ENCODE measurements at places on chromosomes 3 and 15. TPM values are rescaled to one million over a fixed set of nuclear protein-coding genes. Genes with fewer than 3 reads are reported as not detected.

GRCh38 chr3:195809796-195810454, 1.8 kb downstream of the MUC4 start:
- DNase-seq, result no peak

The BOC gene
- total RNA-seq, result 12.8 TPM

The CD200 gene
- 1.4 TPM for total RNA-seq

The MESP2 gene
- 0.19 TPM for total RNA-seq

The GRAMD2A gene
- not detected for total RNA-seq

DNA sequence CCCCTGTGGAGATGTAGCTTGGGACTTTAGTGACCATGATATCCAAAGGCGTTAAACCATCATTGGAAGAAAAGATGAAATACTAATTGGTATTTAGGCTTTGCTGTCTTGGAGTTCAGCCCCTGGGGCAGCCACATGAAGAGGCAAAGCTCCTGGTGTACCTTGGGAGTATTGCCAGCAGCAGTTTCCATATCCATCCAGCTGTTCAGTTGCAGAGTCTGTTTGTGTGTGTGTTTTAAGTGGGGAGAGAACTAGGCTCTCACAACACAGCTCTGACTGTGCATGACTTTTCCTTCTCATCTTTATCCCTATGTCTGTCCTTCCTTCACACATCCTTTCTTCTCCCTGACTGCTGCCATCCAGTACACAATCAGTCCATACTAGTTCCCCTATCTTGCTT, 98.9 kb downstream of the CDIN1 start:
- no peak for DNase-seq

DNA sequence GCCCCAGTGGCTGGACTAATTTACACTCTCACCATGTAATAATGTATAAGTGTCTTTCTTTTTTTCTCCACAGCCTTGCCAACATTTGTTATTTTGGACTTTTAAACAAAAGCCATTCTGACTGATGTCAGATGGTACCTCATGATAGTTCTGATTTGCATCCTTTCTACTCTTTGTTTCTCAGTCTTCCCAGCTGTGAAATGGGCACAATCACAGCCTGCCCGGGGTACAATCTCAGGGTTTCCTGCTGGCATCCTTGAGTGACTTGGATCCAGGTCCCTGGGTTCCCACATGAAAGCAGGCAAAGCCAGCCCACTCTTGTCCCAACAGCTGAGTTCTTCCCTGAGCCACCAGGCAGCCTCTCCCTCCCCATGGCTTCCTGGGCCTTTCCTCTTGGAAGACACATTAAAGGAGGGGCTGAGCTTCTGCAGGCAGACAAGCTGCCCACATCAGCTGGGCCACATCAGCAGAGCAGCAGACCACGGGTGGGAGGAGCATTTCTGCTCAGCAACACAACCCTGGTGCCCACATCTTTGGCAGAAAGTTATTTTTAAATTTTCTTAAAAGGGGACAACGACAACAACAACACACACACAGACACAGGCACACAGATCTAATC, 82.0 kb downstream of the MYLK start:
- no peak for DNase-seq

GRCh38 chr15:83977992-83978391, 257.6 kb upstream of the GOLGA6L4 start:
- no peak for DNase-seq

DNA sequence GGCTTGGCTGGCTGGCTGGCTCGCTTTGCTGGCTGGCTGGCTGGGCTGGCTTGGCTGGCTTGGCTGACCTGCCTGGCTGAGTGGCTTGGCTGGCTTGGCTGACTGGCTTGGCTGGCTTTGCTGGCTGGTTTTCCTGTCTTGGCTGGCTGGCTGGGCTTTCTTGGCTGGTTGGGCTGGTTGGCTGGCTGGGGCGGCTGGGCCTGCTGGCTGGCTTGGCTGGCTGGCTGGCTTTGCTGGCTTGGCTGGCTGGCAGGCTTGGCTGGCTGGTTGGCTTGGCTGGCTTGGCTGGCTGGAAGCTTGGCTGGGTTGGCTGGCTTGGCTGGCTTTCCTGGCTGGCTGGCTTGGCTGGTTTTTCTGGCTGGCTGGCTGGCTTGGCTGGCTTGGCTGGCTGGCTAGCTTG, 435.6 kb downstream of the GOLGA6L6 start:
- peak; percentile 76 for DNase-seq

The ACAD11 gene
- 26.2 TPM for total RNA-seq

The ACSBG1 gene
- total RNA-seq, result not detected

GRCh38 chr3:3194861-3195260, 15.4 kb upstream of the CRBN start:
- DNase-seq, result no peak

- peak; percentile 78 for DNase-seq
Observed at GRCh38 chr15:23687143-23687470, at the start of gene NDN. NDN (minus strand) TSS chr15:23687305; CDS start chr15:23687217, 88 bp downstream.

DNA sequence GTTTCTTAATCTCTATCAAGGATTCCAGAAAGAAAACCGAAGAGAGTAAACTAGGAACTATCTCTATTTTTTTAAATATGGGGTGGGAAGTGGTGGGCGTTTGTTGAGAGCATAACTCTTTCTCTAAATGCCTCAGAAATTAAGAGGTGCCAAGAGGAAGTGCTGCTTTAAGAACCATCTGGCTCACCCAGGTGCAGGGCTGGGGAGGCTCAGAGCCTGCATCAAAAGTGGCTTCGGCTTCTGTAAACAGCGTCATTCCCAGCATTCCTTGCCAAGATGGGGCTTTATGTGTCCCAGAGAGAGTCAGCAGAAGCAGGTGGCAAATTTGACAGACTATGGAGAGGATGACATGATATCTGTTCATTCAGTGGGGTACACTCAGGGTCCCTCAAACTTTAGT, 123.3 kb upstream of the BFSP2 start:
- DNase-seq, result no peak

GRCh38 chr3:194092881-194093301, 43.1 kb upstream of the HES1 start:
- no peak for DNase-seq

The INO80 gene
- 13.3 TPM for total RNA-seq

DNA sequence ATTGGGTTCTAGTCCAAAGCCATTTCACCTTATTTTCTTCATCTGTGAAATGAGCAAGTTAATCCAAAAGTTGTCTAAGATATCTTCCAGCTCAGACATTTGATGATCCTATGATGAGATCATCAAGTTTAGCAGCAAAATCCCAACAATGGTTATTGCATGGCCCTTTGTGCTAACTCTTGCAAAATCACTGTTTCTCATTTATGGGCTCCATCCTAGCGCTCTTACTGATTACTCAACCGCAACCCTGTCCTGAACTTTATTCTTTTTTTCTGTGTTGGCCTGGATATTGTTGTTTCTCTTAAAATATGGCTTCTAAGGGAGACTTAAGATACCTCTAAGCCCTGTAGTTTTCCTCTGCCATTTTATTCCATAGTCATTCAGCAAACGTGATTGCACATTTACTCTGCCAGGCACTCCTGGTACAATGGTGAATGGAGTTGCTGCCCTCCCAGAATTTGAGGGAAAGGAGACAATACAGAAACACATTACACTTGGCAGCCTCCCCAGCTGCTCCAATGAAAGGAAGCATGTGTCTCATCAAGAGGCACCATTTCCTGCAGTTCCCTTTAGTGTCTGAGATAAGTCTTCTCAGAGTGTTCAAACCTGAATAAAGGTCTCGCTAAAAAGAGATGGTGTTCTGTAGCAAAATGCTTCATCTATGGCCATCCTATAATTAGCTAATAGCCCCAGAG, 4.4 kb downstream of the GXYLT2 start:
- DNase-seq, result no peak

DNA sequence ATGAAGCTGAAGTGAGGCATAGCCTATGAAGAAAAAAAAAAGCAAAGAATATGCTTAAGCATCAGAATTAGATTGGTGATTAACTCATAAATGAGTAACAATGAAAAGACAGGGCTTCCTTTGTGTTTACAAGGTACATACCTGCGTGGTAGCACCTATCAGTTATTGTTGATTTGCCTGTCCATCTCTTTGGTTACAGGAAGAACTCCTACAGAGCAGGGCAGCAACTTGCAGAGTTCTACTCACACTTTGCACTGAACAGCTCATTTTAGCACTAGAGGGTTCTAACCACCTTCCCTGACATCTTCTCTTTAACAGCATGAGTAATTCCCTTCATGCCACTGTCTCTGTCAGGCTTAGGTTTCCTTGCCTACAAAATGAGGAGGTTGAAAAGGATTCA, 166.0 kb downstream of the DPH6 start:
- no peak for DNase-seq

The PLCH1 gene
- total RNA-seq, result 0.16 TPM

GRCh38 chr15:95265419-95265997, 1034.1 kb downstream of the MCTP2 start:
- no peak for DNase-seq

The LMAN1L gene
- 7.9 TPM for total RNA-seq

DNA sequence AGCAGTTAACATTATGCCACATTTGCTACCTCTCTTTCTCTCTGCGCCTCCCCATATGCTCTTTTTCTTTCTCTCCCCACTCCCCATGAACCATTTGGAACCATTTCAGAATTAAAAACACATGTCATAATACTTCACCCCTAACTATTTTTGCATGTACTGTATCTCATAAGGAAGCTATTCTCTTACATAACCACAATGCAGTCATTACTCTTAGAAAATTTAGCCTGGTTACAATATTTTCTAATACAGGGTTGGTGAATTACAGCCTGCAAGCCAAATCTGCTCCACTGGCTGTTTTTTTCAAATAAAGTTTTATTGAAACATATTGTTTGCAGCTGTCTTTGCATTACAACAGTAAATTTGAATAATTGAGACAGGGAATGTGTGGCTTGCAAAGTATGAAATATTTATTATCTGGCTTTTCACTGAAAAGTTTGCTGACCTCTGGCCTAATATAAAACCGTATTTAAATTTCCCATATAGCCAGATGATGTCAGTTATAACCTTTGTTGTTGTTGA, 62.8 kb downstream of the SGO1 start:
- no peak for DNase-seq

The MEX3B gene
- 2.6 TPM for total RNA-seq

DNA sequence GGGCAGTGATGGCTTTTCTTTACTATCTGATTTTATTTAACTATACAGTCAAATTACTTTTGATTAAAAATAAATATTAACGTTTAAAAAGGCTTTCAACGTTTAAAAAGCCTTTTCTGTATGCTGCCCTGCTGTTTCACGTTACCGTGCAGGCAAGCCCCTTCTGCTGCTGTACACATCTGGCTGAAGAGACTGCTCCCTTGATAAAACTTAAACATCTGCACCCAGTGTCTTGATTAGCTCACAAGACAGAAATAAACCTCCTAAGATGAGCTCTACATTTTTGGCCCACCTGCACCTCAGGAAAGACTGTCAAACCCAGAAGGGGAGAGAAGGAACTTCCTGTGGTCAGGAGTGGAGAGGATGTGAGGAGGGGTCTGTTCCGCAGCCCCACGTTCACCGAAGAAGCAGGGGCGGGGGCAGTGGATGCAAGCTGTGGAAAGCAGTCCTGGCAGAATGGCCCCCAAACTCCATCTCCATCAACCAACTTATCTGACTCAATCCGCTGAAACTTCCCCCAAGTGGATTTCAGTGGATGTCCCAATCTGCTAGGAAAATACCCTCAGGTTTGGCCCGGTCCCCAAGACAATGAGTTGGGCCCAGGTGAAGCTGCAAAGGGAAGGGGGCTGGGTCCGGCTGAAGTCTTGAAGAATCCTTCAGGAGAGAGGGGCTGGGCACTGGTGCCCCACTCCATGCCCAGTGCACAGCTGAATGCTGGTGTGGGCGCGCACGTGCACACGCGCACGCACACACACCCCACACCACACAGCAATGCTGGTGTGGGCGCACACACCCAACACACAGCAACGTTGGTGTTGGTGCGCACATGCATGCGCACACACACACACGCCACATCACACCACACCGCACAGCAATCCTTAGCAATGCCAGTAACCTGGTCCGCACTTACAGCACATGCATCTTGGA, 88.6 kb downstream of the LRIG1 start:
- DNase-seq, result peak; percentile 50

DNA sequence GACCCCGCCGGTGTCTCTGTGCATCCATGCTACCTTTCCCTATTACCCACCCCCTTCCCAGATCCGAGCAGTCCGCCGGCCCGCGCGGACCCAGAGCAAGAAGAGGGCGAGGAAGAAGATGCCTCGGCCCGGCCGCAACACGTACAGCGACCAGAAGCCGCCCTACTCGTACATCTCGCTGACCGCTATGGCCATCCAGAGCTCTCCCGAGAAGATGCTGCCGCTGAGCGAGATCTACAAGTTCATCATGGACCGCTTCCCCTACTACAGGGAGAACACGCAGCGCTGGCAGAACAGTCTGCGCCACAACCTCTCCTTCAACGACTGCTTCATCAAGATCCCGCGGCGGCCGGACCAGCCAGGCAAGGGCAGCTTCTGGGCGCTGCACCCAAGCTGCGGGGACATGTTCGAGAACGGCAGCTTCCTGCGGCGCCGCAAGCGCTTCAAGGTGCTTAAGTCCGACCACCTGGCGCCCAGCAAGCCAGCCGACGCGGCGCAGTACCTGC, 788 bp downstream of the FOXB1 start:
- no peak for DNase-seq

DNA sequence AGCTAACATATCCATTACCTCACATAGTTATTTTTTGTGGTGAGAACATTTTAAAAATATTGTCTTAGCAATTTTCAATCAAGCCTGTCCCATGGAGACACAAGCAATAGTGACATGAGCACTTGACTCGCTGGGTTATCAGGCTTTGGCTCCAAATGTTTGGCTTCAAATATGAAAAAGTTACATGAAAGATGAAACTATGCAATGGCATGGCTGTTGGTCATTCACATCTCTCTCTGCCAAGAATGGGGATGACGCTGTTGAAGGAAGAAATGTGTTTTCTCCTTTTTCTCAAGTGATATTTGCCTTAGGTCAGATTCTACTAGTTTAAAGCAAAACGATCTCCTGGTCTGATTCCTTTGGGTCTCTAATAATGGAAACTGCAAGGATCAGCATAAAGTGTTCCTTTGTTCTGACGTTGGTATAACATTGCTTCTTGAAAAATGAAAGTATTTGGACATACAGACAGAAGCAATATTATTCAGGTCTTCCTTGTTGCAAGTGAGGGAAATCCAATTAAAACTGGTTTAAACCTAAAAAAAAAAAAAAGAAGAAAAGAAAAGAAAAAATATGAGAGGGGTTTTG, 71.2 kb downstream of the SSUH2 start:
- no peak for DNase-seq

The SLC22A13 gene
- total RNA-seq, result 0.22 TPM

DNA sequence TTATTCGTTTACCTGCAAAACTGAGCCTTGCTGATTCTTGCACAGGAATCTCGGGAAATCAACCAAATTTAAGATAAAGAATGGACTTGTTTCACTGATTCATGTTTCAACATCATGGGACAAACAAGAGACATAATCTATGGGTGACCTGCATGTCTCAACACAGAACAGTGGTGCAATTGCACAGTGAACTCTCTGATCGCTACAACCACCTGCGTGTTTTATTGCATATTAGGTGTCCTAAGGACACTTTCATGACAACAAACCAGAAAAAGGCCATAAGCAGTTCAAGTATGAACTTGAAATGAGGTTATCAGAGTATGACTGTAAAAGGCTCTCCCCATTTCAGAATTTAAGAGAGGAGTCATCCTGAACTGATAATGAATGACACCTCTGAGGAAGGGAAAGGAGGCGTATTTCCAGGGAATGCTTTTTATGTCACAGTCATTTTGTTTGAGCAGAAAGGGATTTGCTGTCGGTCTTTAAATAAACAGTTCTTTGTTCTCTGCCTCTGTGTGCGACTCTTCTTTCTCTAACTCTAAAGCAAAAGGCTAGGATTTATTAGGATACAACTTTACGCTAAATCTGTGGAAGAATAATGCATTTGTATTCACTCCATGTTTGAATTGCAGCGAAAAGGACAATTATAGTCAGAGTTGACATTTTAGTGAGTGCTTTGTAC, 167.2 kb downstream of the RBMS3 start:
- no peak for DNase-seq
